ENCODE measurements at places on chromosomes 1 and 21.

DNA sequence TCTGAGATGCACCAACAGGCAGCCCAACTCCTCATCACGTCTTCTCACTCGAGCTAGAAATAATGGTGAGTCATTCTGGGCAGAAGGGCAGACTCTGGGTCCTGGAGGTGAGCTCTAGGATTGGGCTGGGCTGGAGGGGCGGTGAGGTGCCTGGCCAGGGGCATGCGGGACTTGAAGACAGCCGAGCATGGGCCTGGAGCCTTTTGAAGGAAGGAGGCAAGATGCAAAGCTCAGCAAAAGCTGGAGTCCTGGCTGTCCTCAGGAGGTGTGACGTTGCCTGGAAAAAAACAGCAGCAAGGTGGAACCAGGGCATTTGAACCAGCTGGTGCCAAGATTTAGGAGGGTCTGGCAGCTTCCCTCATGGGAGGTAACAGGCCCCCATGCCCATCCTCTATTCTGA is 712 bp downstream of the KCNA2 start:
- DNase-seq = no peak

- peak; percentile 92 for DNase-seq
Observed at GRCh38 chr1:112369392-112370285, 26.4 kb upstream of the CTTNBP2NL start.

GRCh38 chr1:93669369-93669768 is 12.3 kb downstream of the BCAR3 start:
- DNase-seq = no peak

DNA sequence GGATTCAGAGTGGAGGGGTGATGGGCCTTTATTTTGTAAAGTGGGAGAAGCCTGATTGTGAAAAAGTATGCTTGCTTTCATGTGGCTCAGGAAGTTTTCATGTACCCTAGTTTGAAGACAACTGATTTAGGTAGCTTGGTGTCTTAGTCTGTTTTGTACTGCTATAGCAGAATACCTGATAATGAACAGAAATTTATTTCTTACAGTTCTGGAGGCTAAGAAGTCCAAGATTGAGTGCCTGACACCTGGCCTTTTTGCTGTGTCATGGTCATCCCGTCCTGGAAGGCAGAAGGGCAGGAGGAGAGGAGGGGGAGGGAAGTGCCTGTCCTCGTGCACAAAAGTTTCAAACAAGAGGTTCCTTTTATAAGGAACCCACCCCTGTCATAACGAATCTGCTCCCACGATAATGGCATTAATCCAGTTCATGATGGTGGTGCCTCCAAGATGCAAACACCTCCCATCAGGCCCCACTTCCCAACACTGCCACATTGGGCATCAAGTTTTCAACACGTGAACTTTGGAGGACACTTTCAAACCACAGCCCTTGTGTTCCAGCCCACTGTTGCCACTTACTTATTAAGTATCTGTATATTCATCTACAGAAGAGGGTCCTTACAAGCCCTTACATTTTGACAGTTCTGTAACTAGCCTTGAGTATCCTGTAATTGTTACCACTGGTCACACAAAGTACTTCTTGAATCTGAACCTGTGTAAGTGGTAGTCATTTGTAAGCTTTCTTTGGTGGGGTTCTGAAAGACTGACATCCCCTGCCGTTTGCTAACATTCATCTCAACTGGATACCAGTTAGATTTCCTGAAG is 9.5 kb downstream of the UCK2 start:
- peak; percentile 41 for DNase-seq
